ENCODE measurements at places on chromosomes 3 and 15. TPM values are rescaled to one million over a fixed set of nuclear protein-coding genes. Genes with fewer than 3 reads are reported as not detected.

Gene WDR5B
- 3.0 TPM for total RNA-seq

Gene ZFYVE19
- 13.9 TPM for total RNA-seq

Gene C3orf70
- total RNA-seq, result 0.42 TPM

Gene CPA3
- 13.2 TPM for total RNA-seq

Gene OR5H6
- not detected for total RNA-seq

Measured in pulmonary artery endothelial cell (primary cell).